Activated CD4-positive, alpha-beta memory T cell treated with anti-CD3 and anti-CD28 coated beads, Interleukin-2, amount 10 ng/mL, durations not matched to agents 7 days and 5 days (primary cell): ENCODE measurements at places on chromosomes 7 and 10. TPM values are rescaled to one million over a fixed set of nuclear protein-coding genes. Genes with fewer than 3 reads are reported as not detected.

GRCh38 chr10:86971232-86971991, 3.1 kb downstream of the ADIRF start:
- H3K36me3 ChIP-seq = no peaks in the 10 kb centered on the region
- peak overlapping the region; percentile 72 for H3K4me3 ChIP-seq
- H3K27ac ChIP-seq = peak overlapping the region; percentile 52
- H3K27me3 ChIP-seq = peaks cover 35% of the 10 kb centered on the region

Gene ST7
- total RNA-seq = 6.7 TPM

DNA sequence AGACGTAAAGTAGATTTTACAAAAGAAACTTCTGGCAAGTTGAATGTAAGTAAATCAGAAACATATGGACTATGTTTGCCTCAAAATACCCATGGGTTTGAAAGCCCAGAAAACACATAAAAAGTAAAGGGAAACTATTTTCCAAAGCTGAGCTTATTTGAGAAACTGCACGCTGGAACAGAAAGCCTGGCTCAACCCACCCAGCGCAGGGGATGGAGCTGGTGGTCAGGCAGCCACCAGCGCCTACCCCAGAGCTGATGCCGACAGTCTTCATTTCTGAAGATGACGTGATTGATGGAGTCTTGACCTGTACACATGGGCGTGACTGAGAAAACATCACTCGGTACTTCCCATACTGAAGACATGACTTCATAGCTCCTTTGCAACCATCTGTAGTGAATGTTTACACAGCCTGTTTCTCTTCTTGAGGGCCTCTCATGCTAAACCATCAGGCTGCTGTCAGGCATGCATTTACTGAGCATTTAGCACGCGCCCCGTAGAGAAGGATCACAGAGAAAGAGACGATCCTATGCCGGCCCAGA, 232.6 kb upstream of the AUTS2 start:
- H3K36me3 ChIP-seq = no peaks in the 10 kb centered on the region
- H3K4me1 ChIP-seq = no peaks in the 10 kb centered on the region
- H3K27ac ChIP-seq = no peak overlapping the region
- no peak overlapping the region for H3K4me3 ChIP-seq
- DNase-seq = no peak
- H3K27me3 ChIP-seq = no peaks in the 10 kb centered on the region

DNA sequence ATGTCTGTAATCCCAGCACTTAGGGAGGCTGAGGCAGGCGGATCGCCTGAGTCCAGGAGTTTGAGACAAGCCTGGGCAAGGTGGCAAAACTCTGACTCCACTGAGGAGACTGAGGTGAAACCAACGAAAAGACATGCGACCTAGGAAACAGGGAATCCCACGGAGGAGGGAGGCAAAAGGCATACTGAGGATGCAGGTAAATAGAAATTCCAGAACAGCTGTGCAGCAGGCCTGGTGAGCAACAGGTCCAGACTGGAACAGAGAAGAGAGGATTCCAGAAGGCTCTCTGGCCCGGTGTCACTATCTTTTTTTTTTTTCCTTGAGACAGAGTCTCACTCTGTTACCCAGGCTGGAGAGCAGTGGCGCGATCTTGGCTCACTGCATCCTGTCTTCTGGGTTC, 7.3 kb downstream of the KLRG2 start:
- no peaks in the 10 kb centered on the region for H3K4me1 ChIP-seq
- no peak for DNase-seq
- peaks cover 9% of the 10 kb centered on the region for H3K27me3 ChIP-seq
- no peaks in the 10 kb centered on the region for H3K36me3 ChIP-seq
- H3K4me3 ChIP-seq = no peak overlapping the region

DNA sequence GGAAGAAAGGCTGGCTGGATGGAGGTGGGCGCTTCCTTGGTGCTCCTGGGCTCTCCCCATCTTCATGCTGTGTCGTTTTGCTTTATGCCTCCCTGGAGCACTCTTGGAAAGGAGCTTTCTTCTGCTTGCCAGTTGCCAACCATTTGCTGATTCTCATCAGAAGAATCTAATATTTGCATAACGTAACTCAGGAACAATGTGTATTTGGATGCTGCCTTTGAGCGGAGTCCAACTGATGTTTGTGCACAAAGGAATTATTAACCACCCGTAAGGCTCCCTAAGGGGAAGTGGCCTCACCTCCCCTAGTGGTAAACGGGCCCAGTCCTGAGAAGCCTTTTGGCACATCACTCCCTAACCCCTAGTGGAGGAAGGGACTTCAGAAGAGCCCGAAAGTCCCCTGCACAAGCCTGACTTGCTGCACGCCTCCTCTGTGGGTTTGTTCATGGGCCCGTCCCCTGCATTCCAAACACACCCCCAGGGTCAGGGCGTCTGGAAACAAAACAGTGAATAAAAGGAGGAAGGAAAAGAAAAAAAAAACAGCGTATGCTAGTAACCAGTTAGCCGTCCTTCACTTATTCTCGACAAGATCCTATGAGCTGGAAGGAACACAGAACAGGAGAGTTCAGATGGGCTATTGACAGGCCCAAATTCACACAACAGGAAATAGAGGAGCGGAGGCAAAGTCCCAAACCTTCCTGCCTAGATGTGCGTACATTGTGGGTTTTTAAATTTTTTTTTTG, 602.2 kb downstream of the LRMDA start:
- H3K27ac ChIP-seq = no peak overlapping the region
- no peaks in the 10 kb centered on the region for H3K27me3 ChIP-seq
- H3K4me1 ChIP-seq = no peaks in the 10 kb centered on the region

GRCh38 chr7:112086496-112087254, 119.5 kb downstream of the DOCK4 start:
- peaks cover 8% of the 10 kb centered on the region for H3K27me3 ChIP-seq
- no peak for DNase-seq
- no peaks in the 10 kb centered on the region for H3K4me1 ChIP-seq
- no peak overlapping the region for H3K4me3 ChIP-seq
- no peaks in the 10 kb centered on the region for H3K36me3 ChIP-seq

GRCh38 chr10:52951824-52952223, 179.2 kb upstream of the MBL2 start:
- DNase-seq = no peak
- no peaks in the 10 kb centered on the region for H3K36me3 ChIP-seq

GRCh38 chr7:113154117-113154516, 35.8 kb upstream of the SMIM30 start:
- no peak overlapping the region for H3K4me3 ChIP-seq
- H3K4me1 ChIP-seq = no peaks in the 10 kb centered on the region
- H3K36me3 ChIP-seq = no peaks in the 10 kb centered on the region
- H3K27ac ChIP-seq = no peak overlapping the region
- H3K27me3 ChIP-seq = peaks cover 1% of the 10 kb centered on the region

- DNase-seq = no peak
- no peak overlapping the region for H3K4me3 ChIP-seq
- peaks cover 16% of the 10 kb centered on the region for H3K27me3 ChIP-seq
- no peaks in the 10 kb centered on the region for H3K36me3 ChIP-seq
- H3K27ac ChIP-seq = no peak overlapping the region
- no peaks in the 10 kb centered on the region for H3K4me1 ChIP-seq
These were observed 66.3 kb downstream of the VIPR2 start for GRCh38 chr7:159078193-159078910.

GRCh38 chr7:141840708-141841107, 577 bp downstream of the PRSS37 start:
- no peak for DNase-seq
- H3K27me3 ChIP-seq = no peaks in the 10 kb centered on the region
- no peak overlapping the region for H3K27ac ChIP-seq
- no peaks in the 10 kb centered on the region for H3K36me3 ChIP-seq

DNA sequence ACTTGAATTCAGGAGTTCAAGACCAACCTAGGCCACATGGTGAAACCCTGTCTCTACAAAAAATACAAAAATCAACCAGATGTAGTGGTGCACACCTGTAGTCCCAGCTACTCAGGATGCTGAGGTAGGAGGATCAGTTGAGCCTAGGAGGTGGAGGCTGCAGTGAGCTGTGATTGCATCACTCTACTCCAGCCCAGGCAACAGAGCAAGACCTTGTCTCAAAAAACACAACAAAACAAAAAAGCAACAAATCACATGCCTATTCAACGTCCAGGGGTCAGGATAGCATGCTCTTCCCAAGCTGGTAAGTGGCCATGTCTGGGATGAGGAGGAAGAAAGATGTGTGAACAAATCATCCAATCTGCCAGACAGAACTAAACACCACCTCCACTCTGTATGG, 6.2 kb upstream of the RADIL start:
- DNase-seq = no peak
- H3K36me3 ChIP-seq = no peaks in the 10 kb centered on the region
- peaks cover 2% of the 10 kb centered on the region for H3K27me3 ChIP-seq
- H3K4me3 ChIP-seq = no peak overlapping the region
- no peaks in the 10 kb centered on the region for H3K4me1 ChIP-seq
- H3K27ac ChIP-seq = no peak overlapping the region

Gene NRCAM
- total RNA-seq = not detected
